Effector memory CD4-positive, alpha-beta T cell (primary cell): ENCODE measurements at places on chromosomes 1 and 21.

DNA sequence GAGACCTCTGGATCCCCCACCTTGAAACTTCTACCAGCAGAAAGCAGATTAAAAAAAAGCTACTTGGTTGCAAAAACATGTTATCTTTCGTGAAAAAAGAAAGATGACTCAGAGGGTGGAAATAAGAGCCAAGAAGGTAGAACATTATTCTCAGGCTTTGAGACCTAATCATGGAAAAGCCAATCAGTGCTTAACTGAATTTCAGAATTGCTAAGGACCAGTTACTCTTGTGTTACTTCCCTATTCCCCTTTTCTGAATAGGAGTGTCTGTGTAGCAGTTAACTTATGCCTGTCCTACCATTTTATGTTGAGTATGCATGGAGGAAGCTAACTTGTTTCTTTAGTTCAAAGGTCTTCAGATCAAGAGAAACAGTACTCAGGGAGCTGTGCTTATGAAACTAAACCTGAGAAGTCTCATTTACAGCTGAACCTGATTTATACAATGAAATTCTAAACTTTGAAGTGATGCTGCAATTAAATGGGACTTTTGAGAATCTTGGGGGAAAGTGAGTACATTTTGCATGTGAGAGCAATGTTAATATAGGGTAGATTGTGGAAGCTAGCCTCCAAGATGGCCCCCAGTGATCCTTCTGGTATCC lies 15.1 kb upstream of the FOXD3 start:
- DNase-seq, result no peak

DNA sequence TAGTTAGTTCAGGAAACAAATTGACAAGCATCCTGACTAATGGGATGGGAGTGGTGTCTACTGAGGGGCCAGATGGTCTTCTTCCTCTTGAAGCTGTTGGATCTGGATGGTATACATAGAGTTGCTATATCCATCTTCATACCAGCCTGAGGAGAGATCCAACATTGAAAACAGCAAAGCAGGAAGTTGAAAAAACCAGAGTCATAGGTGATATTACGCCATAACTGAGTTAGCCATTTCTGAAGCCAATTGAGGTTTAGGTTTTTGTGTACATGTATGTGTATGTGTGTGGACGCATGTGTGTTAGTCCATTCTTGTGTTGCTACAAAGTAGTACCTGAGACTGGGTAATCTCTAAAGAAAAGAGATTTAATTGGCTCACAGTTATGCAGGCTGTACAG lies 2.3 kb upstream of the TSPAN2 start:
- no peak for DNase-seq

- DNase-seq, result no peak
Measured at GRCh38 chr21:34969423-34970166, 79.5 kb downstream of the RUNX1 start.

- DNase-seq, result no peak
Measured at GRCh38 chr1:87918398-87918797, 589.7 kb downstream of the LMO4 start.

DNA sequence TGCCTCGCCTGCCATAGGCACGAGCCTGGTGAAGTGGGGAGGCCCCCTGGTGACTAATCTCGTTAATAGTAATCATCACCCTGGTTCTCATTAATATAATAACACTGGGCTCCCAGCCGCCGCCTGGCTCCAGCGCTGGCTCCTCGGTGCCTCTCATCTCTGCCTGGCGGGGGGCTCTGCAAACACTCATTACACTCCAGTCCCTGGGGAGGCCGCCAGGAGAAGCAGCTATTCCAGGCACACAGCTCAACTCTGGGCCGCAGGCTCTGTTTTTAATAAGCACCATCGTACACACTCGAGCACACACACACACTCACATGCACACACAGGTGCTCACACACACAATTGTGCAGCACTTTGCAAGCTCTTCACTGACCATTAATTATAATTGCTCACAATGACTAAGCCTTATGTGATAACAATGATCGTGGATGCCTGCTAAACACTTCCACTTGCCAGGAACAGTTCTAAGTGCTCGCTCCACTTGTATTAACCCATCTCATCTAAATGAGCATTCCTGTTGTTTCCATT lies 52.2 kb downstream of the SDC3 start:
- DNase-seq, result no peak

DNA sequence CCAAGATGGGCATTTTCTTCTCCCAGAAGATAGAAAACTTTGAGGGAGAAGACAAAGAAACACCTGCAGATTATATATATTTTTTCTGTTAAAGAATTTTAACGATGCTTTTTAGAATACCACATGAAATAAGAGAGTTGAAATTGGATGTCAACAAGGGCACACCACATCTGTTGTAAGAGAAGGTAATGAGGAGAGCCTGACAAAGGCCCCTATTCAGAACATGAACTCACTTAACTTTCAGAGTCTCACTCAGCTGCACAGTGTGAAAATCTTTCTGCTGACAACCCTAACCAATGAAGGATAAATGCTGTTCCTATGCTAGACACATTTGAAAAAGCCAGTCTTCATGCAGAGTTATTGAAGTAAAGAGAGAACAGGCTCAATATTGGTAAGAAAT lies 7.3 kb downstream of the KRTAP22-2 start:
- DNase-seq, result no peak

- DNase-seq, result no peak
Measured at GRCh38 chr1:110228869-110229268, 18.8 kb downstream of the KCNC4 start.

DNA sequence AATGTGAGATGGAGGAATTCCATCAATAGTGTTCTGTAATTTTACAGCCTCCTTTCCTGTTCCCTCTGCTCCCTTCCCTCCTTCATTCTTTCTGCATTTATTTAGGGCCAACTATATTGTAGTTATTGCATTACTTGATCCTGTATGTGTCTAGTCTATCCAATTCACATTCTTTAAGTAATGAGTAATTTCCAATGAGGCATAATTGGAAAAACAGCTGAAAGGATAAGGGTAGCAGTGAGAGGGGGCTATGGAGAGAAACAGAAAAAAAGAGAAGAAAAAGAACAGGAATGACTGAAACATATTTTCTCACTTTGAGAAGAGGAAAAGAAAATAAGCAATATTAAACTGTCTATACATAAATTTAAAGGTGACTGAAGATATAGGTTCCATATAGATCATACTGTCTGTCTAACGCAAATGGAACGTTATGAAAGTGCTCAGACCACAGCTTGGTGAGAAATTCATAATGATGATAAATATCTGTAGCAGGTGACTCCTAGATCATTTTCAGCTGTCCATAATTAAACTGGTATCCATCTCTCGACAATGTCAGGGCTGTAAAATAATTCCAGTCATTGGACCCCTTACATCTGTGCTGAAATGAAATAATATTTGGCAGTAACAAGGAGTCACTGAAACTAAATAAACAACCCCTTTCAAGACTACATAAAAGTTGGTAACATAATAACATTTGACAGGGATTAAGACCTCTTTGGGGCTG lies 61.8 kb downstream of the SPAG17 start:
- no peak for DNase-seq

GRCh38 chr1:187629075-187629474 lies 800.3 kb downstream of the PLA2G4A start:
- no peak for DNase-seq

- DNase-seq, result no peak
Measured at GRCh38 chr1:116259663-116260062, 113.4 kb upstream of the ATP1A1 start.

- no peak for DNase-seq
Measured at GRCh38 chr1:23911921-23912320, 1.2 kb downstream of the CNR2 start.

- no peak for DNase-seq
Measured at GRCh38 chr1:24228311-24228710, 41.2 kb upstream of the IFNLR1 start.

DNA sequence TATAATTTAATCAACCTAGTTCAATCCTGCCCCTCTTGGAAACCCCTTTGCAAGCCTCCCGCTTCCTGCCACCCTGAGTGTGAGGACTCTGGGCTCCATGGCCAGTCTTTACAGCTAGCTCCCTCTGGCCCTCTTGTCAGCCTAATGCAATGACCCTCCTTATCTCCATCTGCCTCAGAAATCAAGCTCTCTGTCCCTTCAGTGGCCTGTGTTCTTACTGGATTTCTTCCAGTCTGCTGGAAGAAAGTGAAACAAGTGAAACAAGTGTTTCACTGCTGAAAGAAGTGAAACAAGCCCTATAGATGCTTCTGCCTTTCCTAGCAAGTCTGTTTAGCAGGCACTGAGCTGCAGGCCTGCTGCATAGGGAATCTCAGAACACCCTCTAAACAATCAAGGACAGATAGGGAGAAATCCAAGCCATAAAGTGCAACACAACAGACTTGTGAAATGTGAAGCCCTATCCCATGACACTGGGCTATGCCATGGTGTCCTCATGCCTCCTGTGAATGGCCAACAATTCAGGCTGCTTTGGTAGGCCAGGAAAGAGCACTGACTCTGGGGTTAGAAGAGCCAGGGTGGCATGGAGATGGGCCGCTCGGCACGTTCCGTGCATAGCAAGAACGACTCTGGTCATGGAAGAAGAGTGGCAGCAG lies 55.9 kb downstream of the FAM163A start:
- no peak for DNase-seq

- no peak for DNase-seq
Measured at GRCh38 chr1:89908672-89909436, 86.1 kb upstream of the ZNF326 start.

- DNase-seq, result no peak
Measured at GRCh38 chr1:214067853-214068703, 80.3 kb downstream of the PROX1 start.

GRCh38 chr1:235106457-235106856 lies 22.2 kb downstream of the TOMM20 start:
- no peak for DNase-seq

- no peak for DNase-seq
Measured at GRCh38 chr1:225950905-225951497, 10.0 kb upstream of the LEFTY2 start.

DNA sequence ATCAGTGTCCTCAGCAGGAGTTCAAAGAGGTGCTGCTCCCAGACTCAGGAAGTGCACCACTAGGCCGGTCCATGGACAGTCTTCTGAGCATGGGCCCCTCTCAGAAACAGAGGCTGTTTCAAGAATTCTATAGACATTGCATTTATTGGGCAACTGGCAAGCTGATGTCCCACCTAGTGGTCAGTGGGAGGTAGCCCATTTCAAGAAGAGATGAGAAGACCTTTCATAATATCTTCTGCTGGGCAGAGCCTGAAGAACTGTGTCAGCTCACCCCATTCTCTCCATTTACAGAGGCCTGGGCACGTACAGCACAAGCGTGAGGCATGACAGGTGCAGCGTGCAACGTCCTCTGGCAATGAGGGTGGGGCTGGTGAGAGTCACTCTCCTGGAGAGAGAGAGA lies 216.0 kb downstream of the DYRK1A start:
- no peak for DNase-seq

DNA sequence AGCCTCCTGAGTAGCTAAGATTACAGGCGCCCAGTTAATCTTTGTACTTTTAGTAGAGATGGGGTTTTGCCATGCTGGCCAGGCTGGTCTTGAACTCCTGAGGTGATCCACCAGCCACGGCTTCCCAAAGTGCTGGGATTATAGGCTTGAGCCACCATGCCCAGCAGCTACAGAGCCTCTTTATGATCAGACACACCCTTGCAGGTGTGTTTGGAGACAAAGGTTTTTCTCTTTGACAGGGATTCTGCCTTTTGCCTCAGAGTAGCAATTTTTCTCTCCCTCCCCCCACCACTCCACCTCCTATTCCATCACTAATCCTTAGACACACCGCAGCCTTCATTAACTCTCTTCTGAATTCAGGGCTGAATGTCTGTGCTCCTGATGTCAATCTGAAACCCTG lies 152.2 kb upstream of the NFIA start:
- DNase-seq, result no peak

DNA sequence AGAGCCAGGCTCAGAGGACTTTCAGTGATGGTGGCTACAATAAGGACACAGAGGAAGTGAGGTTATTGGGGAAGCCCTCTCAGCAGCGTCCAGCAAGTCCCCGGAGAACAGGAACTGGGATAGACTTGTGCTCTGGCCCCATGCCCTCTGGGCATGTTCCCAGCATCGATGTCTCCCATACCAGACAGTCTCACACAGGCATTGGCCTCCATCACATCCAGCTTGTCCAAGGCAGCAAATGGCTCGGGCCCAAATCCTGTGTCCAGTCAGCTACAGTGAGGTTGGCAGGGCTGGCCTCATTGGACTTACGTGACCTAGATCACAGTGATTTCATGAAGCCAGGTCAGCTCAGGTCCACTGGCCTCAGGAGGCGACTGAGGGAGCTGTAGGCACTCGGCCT lies 19.6 kb upstream of the TMEM54 start:
- no peak for DNase-seq

DNA sequence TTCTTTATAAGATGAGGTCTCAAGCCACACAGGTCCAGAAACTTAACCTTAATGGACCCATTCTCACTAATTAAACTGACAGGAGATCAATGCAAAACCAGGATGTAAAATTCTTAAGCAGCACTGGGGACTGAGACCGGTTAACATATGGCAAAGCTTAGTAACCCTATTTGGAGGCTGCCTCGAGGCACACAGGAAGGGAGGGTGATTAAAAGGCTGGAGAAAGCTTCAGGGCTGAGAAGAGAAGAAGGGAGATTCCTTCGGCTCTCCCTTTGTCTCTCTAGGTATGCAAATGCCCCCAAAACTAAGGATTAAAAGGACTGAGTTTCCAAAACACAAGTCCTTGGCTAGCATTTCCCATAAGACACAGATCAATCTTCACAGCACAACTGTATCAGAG lies 120.8 kb upstream of the DSCAM start:
- no peak for DNase-seq

DNA sequence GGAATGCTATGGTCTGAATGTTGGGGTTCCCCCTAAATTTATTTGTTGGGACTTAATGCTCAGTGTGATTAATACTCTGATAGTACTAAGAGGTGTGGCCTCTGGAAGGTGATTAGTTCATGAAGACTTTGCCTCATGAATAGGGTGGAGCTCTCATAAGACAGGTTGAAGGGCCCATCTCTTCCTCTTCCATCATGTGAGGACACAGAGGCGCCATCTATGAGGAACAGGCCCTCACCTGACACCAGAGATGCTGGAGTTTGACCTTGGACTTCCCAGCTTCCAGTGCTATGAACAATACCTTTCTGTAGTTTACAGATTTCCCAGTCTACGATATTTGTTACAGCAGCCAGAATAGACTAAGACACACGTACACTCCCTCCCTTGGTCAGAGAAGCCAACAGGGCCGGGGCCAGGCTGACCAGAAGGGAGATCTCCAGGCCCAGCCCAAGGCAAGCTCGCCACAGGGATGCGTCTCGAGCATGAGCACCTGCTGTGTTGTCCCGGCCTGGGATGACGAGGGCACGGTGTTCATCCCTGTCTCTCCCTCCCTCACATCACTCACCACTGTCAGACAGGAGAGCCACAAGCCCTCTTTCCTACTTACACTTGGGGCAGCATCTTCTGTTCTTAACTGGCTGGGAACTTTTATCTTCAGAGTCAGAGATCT lies 4.7 kb upstream of the ABCG1 start:
- no peak for DNase-seq

DNA sequence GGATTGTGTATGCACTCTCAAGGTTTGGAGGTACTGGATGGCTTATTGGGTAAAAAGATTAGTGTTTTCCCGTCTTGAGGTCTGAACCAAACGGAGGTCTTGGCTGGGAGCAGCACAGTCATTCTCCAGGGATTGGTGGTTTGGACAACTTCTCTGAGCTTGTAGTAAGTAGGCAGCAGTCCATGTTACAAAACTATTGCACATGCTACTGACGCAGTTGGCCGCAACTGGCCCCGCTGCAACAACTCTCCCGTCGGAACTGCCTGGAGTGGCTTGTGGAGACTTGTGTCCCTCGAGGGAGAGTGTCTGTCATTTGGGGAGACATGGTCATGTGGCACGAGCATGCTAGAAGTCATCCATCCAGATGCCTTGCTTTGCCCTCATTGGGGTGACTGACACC lies 276.0 kb downstream of the TM2D1 start:
- no peak for DNase-seq
